ENCODE measurements at places on chromosomes 2 and 18.

- DNase-seq = no peak
These were observed 36.7 kb downstream of the RALB start for GRCh38 chr2:120289221-120289906.

- no peak for DNase-seq
These were observed 38.4 kb downstream of the ABCB11 start for GRCh38 chr2:168992591-168993349.

- no peak for DNase-seq
These were observed 3.0 kb upstream of the ITM2C start for GRCh38 chr2:230861552-230862255.

- DNase-seq = no peak
These were observed 144.3 kb downstream of the BCL2 start for GRCh38 chr18:63175264-63175663.

DNA sequence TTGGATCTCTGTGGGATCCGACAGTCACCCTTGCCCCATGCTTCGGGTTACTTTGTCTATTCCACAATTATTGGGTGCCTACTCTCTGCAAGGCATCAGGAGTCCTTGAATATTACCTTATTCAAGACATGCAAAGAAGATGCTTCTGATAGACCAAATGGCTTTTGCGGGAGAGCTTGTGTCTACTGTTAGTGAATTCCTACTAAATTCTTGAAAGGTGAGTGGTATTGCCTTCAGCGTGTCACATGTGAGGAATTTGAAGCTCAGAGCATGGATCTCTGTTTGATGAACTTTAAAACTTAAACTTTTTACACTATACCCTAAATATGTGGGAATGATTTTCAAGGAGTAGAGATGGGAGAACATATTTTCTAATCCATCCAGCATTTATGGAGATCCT is 184.4 kb downstream of the LTBP1 start:
- DNase-seq = no peak
